ENCODE measurements at places on chromosomes 7 and 10. TPM values are rescaled to one million over a fixed set of nuclear protein-coding genes. Genes with fewer than 3 reads are reported as not detected.

Gene EVX1
- total RNA-seq = not detected

DNA sequence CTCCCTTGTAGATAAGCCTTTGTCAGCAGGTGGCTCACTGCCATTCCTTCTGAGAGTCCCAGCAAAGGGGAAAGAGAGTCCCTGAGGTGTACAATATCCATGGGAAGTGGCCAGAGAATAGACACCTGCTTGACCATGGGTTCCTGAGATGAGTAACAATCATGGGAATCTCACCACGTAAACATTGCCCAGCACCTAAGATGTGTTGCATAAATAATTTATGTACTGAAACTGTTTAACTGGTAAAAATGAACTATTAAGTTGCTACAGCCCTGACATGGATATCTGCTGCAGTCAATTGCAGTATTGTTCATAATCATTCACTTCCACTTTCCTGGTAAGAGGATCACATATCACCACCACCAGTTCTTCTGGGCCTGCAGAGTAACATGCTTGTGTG lies 123.8 kb upstream of the INHBA start:
- H3K27ac ChIP-seq = no peak overlapping the region
- no peaks in the 10 kb centered on the region for H3K27me3 ChIP-seq
- peaks cover 12% of the 10 kb centered on the region for H3K4me1 ChIP-seq
- DNase-seq = no peak

DNA sequence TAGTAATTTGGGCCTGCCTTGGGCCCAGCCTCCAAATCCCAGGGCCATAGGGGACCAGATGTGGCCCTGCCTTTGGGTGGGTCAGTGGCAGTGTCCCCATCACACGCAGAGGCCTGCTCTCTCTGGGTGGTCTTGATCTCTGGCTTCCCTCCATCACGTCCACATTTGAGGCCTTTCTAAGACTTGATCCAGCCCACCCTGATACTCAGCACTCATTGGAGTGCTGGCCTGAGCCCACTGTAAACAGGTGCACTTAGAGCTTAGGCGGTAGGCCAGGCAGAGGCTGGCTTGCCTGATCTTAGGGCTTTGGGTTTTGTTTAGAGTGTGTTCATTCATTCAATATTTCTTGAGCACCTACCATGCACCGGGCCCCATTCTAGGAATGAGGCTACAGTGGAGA lies 52.6 kb downstream of the TBATA start:
- no peak overlapping the region for H3K27ac ChIP-seq
- DNase-seq = no peak
- H3K36me3 ChIP-seq = no peaks in the 10 kb centered on the region

- DNase-seq = no peak
- H3K27ac ChIP-seq = no peak overlapping the region
- no peak overlapping the region for H3K4me3 ChIP-seq
- peaks cover 39% of the 10 kb centered on the region for H3K27me3 ChIP-seq
- H3K36me3 ChIP-seq = no peaks in the 10 kb centered on the region
Measured at GRCh38 chr7:21771906-21772610, 173.6 kb downstream of the CDCA7L start.

GRCh38 chr10:32159264-32159663 lies 103.0 kb upstream of the KIF5B start:
- no peak overlapping the region for H3K4me3 ChIP-seq
- no peaks in the 10 kb centered on the region for H3K4me1 ChIP-seq
- no peak for DNase-seq

DNA sequence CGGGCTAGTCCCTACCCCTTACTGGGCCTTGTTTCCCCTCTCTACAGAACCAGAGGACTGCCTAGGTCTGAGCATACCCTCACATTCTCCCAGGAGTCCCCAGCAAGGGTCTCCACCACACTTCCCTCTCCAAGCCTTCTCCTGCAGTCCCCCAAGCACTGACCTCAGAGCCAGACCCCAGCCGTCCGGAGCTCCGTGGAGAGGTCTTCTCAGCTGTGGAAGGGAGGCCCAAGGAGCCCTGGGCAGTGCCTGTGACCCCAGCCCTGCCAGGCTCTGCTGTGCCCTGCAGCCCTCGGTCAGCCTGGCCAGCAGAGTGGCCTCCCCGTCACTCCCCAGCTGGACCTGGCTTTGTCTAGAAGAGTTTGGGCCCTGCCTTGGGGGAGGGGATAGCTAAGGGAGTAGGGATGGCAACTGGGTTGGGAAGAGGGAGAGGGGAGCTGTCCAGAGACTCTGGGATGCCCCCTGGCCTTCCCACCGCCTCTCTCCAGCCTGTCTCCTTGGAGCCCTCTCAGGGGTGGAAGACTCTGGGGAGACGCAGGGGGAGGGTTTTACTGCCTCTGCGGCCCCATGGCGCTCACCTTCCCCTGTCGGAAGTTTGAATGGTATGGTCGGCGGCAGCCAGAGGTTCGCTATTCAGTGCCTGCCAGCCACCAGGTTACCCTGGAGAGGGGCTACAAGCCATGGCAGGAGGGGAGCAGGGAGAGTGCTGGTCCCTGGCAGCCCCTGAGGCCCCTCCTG lies at the start of gene C10orf105:
Gene C10orf105, minus strand, starts transcription at position 315 of the 738 bp plus-strand sequence. CDS start 3,441 bp downstream, outside the sequence.
- no peaks in the 10 kb centered on the region for H3K27me3 ChIP-seq
- no peak within 1 kb of the TSS for H3K4me3 ChIP-seq
- no peaks in the 10 kb centered on the region for H3K36me3 ChIP-seq
- DNase-seq = no peak
- H3K4me1 ChIP-seq = peaks cover 8% of the 10 kb centered on the region

Gene AKR1C2
- total RNA-seq = not detected

DNA sequence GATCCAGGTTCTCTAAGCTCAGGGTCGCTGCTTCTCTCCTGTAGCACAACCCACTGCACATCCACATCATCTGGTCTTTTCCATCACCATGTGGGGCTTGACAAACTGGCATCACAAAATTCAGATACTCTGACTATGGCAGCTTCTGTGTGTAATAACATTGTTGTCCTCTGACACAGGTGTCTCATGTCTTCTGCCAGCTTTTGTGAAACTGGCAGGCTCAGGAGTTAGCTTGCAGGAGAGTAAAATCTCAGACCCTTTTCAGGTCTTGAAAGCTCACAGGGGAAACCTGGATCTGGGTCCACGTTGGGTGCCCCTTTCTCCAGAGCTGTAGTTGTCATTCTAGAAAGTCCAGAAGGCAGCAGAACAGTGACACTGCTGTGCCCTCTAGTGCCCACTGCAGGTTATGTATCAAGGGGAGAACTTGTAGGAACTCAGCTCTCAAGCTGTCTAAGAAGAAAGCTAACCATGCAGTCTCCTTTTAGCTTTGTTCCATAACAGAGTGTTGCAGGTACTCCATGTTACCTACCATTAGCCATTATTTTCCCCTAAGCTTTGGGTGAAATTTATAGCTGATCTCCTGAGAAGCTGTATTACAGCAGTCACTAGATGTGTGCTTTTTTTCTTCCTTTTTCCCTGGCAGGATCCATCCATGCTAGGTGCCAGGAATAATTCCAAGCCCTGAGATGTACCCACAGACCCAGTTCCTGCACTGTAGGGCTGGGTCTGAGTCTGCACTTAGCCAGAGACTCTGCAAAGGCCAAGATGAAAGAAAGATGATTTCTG lies 102.7 kb downstream of the ZNF248 start:
- no peak for DNase-seq
- no peaks in the 10 kb centered on the region for H3K4me1 ChIP-seq
- H3K36me3 ChIP-seq = peaks cover 17% of the 10 kb centered on the region
- H3K4me3 ChIP-seq = no peak overlapping the region

Measured in natural killer cell treated with Interleukin-12 subunit alpha and Interleukin-12 subunit beta and Interleukin-15 and Interleukin-18, amount 100 ng/mL, for 72 hours (primary cell).